ENCODE measurements at places on chromosomes 11 and 22.

GRCh38 chr11:58945663-58946062 lies 6.4 kb downstream of the GLYATL1 start:
- no peaks in the 10 kb centered on the region for H3K36me3 ChIP-seq
- no peaks in the 10 kb centered on the region for H3K4me1 ChIP-seq
- H3K27me3 ChIP-seq: peaks cover 3% of the 10 kb centered on the region
- no peak overlapping the region for H3K4me3 ChIP-seq

DNA sequence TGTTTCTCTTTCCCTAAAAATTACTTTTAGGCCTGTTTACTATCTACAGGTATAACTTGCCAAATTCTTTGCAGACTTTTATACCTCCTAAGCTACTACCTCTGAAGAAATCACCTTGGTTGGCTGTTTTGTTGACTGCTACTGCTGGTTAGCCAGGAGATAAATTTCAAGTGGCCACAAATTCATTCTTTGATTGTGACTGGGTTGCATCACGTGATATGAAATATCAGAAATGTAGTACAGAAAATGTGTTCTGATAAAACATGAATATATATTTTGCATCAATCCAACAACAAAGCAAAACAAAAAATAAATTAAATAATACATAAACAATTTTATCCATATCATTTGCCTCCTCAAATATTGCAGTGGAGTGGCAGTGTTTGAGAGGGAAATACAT lies 291.1 kb downstream of the CNTN5 start:
- H3K36me3 ChIP-seq: no peaks in the 10 kb centered on the region
- no peak overlapping the region for H3K4me3 ChIP-seq
- no peak for DNase-seq
- H3K27me3 ChIP-seq: no peaks in the 10 kb centered on the region

GRCh38 chr11:19420868-19421533 lies 180.3 kb upstream of the E2F8 start:
- H3K27ac ChIP-seq: no peak overlapping the region
- H3K27me3 ChIP-seq: peaks cover 10% of the 10 kb centered on the region
- H3K4me3 ChIP-seq: no peak overlapping the region
- DNase-seq: no peak
- no peaks in the 10 kb centered on the region for H3K36me3 ChIP-seq

DNA sequence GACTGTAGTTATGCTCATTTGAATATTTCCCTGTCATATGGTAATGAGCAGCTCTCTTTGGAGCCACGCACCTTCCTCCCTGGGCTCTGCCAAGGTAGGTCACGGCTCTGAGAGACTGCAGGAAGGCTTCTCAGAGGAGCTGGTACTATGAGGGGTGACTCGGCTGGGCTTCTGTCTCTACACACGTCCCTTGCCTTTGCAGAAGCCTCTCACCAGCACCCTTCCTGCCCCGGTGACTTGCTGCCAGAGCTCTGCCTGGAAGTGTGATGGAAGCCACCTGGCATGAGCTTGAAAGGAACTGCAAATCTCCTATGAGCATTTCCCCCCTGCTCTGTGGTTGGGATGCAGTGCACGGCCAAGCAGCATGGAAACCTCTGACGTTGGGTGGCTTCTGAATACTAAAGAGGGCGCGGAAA lies 74.2 kb downstream of the KIRREL3 start:
- peaks cover 11% of the 10 kb centered on the region for H3K27me3 ChIP-seq
- no peaks in the 10 kb centered on the region for H3K36me3 ChIP-seq
- H3K27ac ChIP-seq: no peak overlapping the region
- no peak for DNase-seq
- no peaks in the 10 kb centered on the region for H3K4me1 ChIP-seq

DNA sequence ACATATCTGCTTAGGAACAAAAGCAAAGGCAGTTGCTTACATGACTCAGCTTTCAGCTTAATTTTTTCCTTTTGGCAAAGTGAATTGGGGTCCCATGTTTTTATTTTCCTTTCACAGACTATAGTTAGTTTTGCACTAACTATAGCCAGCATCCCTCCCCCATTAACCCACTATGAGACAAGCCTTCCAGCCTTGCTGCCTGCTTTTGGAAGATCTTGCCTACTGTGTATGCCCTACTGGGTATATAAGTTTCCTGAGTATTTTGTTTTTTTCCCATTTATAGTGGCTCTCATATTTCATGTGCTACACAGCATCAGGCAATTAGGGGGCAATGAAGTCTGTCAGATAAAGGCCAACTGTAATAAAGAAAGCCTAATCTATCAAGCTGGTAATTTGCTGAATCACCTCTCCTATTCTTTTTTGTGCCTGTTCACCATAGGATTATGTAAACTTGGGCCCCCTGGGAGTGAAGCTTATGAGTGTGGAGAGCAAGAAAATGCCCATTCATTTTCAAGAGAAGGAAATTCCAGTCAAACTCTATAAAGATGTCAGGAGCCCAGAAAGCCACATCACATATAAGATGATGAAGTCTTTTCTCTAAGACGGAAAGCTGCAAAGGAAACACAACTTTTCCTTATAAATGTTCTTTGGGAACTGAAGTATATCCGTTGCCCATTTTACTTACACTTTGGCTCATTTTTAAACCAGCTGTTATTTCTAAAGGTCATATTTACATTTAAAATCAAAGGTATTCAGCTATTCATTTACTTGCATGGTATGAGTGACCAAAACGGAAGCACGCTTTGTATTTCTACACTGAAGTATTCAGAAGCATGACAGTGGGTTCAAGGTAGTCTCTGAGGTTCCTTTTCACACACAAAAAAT lies 64.0 kb downstream of the CCDC83 start:
- no peak overlapping the region for H3K4me3 ChIP-seq
- H3K27me3 ChIP-seq: peaks cover 11% of the 10 kb centered on the region
- peaks cover 2% of the 10 kb centered on the region for H3K4me1 ChIP-seq
- H3K27ac ChIP-seq: no peak overlapping the region
- H3K36me3 ChIP-seq: peaks cover 3% of the 10 kb centered on the region

DNA sequence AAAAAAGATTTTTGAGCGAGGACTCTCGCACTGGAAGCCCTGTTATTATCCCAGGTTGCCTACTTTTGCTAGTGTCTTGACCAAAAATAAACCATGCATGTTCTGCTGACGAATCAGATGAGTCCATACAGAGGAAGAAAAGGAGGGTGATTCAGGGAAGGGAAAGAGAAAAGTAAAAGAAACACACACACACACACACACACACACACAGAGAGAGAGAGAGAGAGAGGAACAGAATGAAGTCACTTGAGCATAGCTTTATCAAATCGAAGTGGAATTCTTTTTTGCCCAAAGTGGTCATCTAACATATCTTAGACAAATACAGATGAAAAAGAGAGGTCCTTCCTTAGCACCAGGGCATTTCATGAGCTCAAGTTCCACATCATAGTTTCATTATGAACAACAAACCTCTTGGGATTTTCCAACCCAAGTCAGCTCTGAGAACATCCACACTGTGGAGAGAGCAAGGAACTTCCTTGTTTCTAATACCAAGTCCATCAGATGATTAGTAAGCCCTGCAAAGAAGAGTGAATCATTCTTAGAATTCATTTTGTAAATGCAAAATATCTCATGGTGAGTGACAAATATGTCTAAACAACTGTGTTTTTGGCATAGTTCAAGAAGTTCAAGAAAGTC lies 7.7 kb upstream of the MMP12 start:
- no peaks in the 10 kb centered on the region for H3K4me1 ChIP-seq
- DNase-seq: no peak
- H3K27me3 ChIP-seq: peaks cover 3% of the 10 kb centered on the region

DNA sequence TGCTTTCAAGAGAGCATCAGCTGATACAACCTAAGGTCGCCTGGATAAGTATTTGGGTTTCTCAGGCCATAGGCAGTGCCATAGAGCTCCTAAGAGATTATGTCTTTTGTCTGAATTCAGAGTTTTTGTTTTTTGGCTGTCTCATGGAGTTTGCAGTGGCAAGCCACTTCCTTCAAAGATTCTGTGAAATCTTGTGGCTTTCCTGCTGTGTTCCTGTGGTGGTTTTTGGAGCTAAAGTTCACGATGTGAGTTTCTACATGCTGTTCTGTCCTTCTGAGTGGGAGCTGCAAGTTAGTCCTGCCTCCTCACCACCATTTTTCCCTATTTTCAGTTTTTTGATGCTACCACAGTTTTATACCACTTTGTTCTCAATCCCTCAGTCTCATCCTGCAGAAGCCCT lies 111.4 kb downstream of the COMMD9 start:
- peaks cover 39% of the 10 kb centered on the region for H3K27me3 ChIP-seq
- no peak overlapping the region for H3K27ac ChIP-seq
- H3K4me1 ChIP-seq: no peaks in the 10 kb centered on the region

GRCh38 chr11:63855975-63856374 lies 17.1 kb downstream of the MARK2 start:
- H3K27me3 ChIP-seq: no peaks in the 10 kb centered on the region
- H3K4me3 ChIP-seq: no peak overlapping the region
- peak overlapping the region; percentile 29 for H3K27ac ChIP-seq
- DNase-seq: no peak

DNA sequence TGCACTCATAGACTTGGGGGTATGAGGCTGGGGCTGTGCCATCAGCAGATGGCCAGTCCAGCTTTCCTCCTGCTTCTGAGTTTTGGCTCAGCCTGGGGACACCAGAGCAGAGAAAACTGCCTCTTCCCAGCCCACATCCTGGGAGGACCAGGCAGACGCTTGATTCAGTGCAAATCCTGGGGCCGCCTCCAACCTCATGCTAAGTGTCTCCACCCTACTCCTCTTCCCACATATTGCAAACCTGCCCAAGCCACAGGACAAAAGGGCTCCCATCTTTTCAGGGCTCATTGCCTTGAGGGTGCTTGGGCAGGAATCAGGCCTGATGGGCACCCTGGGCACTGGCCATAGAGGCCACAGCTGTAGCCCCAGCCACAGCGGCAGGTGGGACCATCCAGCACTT lies 79.7 kb upstream of the SHANK2 start:
- no peak overlapping the region for H3K4me3 ChIP-seq
- H3K27ac ChIP-seq: no peak overlapping the region
- DNase-seq: no peak
- H3K4me1 ChIP-seq: no peaks in the 10 kb centered on the region

DNA sequence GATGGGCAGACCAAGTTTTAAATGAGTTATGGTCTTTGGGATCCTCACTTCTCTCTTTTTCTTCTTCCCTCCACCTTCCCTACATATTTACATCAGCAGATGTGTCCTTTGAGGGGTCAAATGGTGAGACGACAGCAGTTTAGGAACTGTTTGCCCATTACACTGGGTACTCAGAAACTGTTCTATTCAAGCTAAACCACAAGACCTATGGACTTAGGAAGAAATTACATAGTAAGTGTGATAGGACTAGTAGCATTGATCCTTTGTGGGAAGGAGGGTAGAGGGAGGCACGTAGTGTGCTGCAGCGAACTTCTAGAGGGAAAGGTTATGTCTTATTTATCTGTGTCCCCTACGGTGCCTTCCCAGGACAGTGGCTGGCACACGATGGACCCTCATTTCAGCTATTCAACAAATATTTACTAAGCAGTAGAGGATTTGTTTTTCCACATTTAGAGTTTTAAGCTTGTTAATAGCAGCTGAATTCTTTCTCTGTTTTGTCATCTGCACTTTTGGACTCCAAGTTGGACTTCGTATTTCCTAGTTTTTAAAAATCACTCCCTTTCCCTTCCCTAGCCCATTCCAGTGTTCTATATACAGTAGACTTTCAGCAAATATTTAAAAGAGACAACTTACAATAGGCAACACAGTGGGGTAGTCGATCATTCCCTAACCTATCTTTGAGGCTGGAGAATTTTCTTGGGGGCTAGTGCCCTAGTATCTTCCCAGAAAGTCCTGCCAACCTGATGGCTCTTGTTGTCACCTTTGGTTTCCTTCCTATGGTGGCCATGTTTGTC lies 13.9 kb downstream of the FZD4 start:
- no peaks in the 10 kb centered on the region for H3K36me3 ChIP-seq
- no peak overlapping the region for H3K4me3 ChIP-seq
- peaks cover 4% of the 10 kb centered on the region for H3K27me3 ChIP-seq
- DNase-seq: no peak

GRCh38 chr11:74846770-74847169 lies 98.1 kb downstream of the RNF169 start:
- no peak overlapping the region for H3K27ac ChIP-seq
- H3K4me3 ChIP-seq: no peak overlapping the region
- peaks cover 13% of the 10 kb centered on the region for H3K4me1 ChIP-seq
- peaks cover 34% of the 10 kb centered on the region for H3K36me3 ChIP-seq

DNA sequence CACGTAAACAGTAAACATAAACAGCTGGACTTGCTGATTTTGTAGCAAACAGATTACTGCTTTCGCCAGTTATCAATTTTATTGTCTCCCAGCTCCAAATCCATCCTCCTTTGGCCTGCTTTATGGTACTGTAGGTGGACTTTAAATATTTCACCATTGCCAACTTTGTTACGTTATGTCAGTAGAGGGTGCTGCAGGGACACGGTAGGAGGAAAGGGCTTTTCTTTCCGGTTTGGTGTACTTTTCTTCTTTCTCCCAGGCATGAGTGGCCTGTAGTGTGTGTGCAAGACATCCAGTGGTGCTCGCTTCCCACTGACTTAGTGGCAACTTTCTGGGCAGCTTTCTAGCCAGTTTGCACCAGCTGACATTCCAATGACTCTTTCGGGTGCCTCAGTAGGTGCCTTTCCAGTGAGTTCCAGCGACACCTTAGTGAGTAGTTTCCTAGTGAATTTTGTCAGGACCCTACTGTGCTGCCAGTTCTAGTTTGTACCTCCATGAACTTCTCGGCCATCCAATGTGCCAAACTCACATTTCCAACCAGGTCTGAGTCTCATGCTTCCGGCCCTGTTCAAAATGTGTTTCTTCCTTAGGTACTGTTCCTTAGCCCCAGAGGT lies 267.6 kb upstream of the TENM4 start:
- no peaks in the 10 kb centered on the region for H3K27me3 ChIP-seq
- no peak overlapping the region for H3K4me3 ChIP-seq
- H3K36me3 ChIP-seq: no peaks in the 10 kb centered on the region

GRCh38 chr11:28058333-28058732 lies 49.6 kb downstream of the KIF18A start:
- H3K4me3 ChIP-seq: no peak overlapping the region
- H3K4me1 ChIP-seq: no peaks in the 10 kb centered on the region
- DNase-seq: no peak
- H3K36me3 ChIP-seq: peaks cover 19% of the 10 kb centered on the region
- H3K27ac ChIP-seq: no peak overlapping the region

Data from activated naive CD8-positive, alpha-beta T cell treated with anti-CD3 and anti-CD28 coated beads for 36 hours (primary cell).